Urinary bladder (tissue), 4 donors: ENCODE measurements at places on chromosomes 3 and 15. TPM values are rescaled to one million over a fixed set of nuclear protein-coding genes. Genes with fewer than 3 reads are reported as not detected.

The NLGN1 gene
- total RNA-seq, result 51.8 TPM

The ASB14 gene
- total RNA-seq, result 0.21 TPM

- DNase-seq, result no peak
These were observed 84.5 kb upstream of the ATP10A start for GRCh38 chr15:25947323-25948314.

The SEMA7A gene
- 5.3 TPM for total RNA-seq

The PEAK1 gene
- 146 TPM for total RNA-seq

GRCh38 chr3:29079358-29079757 is 201.5 kb upstream of the RBMS3 start:
- no peak for DNase-seq

- DNase-seq, result no peak
These were observed 584.5 kb upstream of the CCDC54 start for GRCh38 chr3:106792716-106793115.

GRCh38 chr3:120147072-120147871 is 53.0 kb upstream of the GSK3B start:
- no peak for DNase-seq

DNA sequence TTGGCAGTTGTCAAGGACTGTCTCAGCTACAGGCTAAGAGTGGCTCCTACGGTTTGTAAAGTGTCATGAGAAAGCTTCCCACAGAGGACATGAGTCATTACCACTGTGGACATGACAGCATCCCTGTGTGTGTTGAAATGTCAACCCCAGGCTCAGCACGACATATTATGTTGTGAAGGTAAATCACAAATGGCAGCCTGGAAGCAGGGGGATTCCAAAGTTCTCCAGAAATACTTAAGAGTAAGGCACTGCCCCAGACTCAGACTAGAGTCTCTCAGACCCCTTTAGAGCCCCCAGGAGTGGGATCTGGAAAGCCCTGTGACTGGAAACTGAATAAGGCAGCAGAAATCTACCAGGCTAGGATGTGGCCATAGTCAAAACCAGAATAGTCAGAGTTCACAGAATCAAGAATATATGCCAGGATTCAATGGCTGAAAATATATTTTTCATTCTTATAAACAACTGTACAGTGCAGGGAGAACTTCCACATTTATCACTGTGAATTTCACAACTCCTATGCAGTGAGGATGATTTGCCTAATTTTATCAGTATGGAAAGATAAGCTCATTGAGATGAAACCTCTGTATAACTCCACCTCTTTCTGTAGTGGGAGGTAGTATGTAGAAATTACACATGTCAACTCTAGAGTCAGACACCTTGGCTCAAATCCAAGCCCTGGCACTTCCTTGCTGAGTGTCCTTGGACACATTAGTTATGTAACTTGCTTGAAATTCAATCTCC is 237.1 kb upstream of the CFAP20DC start:
- DNase-seq, result no peak

The TLR9 gene
- 0.11 TPM for total RNA-seq

The SNTN gene
- total RNA-seq, result not detected

DNA sequence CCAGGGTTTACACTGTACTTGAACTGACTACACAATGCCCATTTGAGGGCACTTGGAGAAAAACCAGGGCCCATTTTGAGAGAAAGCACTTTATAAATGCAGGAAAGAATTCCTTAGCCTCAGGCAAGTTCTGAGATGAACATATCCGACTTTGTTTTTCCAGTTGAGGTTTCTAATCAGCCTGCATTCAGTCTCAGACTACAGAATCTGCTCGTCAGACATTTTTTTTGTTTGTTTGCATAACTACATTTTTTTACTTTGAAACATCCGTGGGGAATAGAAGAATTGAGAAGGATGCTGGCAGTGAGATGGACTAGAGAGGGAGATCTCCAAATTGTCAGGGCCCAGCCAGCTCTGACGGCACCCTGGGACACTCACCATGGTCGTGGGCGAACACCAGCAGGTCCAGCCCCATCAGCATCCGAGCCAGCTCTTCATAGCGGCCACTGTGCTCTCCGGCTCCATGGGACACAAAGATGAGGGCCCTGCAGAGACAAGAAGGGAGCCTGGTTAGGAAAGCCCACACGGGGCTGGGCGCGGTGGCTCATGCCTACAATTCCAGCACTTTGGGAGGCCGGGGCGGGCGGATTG is 40.8 kb downstream of the MGLL start:
- no peak for DNase-seq

The ZCWPW2 gene
- 4.6 TPM for total RNA-seq

DNA sequence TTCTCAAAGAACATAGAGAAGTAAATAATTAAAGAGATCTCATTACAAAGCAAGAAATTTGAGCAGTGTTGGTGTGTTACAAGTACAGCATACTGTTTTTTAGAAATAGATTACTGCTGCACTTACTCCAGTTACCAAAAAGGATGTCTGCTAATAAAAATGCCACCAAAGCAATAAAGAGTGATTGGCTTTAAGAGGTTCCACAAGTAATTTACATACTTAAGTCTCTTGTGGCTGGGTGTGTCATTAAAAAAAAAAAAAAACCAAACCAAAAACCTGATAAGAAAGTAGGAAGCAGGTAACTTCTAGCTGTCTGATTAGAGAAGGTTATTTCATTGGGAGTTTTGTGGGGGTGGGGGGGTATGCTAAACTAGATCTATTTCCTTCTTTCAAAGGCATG is 15.2 kb downstream of the RAB11A start:
- no peak for DNase-seq

The CDHR4 gene
- not detected for total RNA-seq

DNA sequence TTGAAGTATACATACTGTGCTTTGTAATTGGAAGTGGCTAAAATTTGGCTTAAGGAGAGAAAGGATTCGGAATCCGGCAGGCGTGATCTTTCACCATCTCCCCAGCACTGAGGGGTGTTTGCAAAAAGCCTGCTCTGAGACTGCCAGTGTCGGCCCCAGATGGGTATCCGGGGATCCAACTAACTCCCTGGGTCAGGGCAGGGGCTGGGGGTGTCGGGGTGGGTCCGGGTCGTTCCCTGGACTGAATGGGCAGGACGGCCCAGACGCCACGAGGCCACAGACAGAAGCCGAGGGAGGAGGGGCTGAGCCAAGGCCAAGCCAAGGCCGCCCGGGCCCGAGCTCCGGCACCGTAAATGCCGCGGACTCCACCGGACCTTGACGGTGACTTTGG is 349 bp downstream of the PPIB start:
- no peak for DNase-seq
